Spinal cord (tissue), 10 donors: ENCODE measurements at places on chromosomes 7 and 10. TPM values are rescaled to one million over a fixed set of nuclear protein-coding genes. Genes with fewer than 3 reads are reported as not detected.

The SRGN gene
- 75.7 TPM for total RNA-seq

The NRBF2 gene
- total RNA-seq, result 20.2 TPM

The ADCYAP1R1 gene
- 68.2 TPM for total RNA-seq

The SLC13A4 gene
- 50.2 TPM for total RNA-seq

The NPC1L1 gene
- total RNA-seq, result 0.10 TPM

The MMD2 gene
- total RNA-seq, result 7.1 TPM

The IFIT2 gene
- 14.6 TPM for total RNA-seq

The SPDYE11 gene
- 0.10 TPM for total RNA-seq

The UNC5B gene
- 10.7 TPM for total RNA-seq

The EBLN1 gene
- total RNA-seq, result not detected

The PNLIP gene
- total RNA-seq, result 0.20 TPM

DNA sequence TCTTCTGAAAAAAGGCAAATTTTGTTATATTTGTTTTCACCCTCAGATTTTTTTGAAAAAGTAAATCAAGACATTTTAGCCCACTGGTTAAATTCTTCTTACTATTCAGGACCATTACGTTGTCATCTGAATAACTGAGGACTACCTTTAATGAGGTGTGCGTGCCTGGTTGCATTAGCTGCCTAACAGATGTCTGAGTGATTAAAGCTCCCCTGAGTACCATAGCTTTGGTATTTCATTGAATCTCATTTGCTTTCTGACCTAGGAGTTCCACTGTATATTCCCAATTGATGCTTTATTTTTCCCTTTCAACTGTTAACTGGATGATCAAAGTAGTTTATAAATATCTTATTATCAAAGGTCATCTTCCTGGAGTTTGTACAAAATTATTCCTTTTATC lies 410.0 kb upstream of the SEMA3D start:
- no peak for DNase-seq

DNA sequence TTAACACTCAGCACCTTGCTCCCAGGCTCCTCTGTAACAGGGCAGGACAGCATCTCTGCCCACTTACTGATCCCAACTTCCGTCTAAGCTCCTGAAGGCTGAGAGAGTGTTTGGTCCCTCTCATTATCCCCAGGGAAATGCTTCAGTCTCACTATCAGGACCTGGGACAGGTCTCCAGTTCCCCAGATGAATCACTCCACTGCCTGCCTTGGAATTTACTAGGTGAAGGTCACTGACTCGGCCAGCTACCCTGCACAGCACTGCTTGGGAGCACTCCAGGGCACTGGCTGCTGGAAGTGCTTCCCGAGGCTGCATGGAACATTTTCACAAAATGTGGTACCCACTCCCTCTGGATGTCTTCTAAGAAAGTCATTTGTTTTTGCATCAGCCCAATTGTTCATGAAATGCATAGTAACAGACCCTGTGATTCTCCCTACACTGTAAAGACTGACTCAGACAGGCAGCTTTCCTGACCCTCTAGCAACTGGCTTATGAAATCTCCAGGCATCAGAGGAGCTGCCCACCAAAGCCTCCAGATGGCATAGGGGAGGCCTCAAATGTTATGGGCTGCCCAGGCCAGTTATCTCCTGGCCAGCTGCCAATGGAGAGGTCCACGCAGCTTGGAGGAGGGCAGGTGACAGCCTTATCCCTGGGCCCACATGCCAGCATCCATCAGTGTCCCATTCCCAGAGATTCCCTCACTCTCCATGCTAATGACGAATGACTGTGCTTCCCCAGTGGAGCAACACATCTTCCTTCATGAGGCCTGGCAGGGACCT lies 89.1 kb downstream of the GFRA1 start:
- DNase-seq, result no peak

DNA sequence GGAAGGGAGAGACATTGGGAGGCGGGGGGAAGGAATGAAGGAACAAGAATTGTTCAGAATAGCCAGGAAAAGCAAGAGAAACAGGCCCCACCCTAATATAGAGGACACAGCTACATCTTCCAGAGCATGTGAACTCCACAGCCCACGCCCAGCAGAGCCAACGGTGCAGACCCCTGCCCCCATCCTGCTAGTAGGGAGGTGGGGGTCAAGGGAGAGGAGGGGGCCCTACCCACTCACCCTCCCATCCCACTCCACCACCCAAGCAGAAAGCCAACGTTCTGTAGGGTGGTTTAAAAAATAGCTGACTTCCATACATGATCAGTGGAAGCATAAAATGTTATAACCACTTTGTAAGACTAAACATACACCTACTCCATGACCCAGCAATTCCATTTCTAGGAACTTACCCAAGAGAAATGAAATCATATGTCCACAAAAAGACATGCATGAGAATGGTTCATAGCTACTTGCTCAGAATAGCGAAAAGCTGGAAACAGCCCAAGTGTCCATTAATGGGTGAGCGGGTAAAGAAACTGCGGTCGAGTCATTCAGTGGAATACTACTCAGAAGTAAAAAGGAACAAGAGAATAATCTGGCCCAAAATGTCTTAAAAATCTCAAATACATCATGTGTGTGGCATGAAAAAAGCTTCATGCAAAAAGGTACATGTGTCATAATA lies 31.8 kb downstream of the CTBP2 start:
- DNase-seq, result no peak

- no peak for DNase-seq
Measured at GRCh38 chr7:40105879-40106473, 28.4 kb downstream of the MPLKIP start.

DNA sequence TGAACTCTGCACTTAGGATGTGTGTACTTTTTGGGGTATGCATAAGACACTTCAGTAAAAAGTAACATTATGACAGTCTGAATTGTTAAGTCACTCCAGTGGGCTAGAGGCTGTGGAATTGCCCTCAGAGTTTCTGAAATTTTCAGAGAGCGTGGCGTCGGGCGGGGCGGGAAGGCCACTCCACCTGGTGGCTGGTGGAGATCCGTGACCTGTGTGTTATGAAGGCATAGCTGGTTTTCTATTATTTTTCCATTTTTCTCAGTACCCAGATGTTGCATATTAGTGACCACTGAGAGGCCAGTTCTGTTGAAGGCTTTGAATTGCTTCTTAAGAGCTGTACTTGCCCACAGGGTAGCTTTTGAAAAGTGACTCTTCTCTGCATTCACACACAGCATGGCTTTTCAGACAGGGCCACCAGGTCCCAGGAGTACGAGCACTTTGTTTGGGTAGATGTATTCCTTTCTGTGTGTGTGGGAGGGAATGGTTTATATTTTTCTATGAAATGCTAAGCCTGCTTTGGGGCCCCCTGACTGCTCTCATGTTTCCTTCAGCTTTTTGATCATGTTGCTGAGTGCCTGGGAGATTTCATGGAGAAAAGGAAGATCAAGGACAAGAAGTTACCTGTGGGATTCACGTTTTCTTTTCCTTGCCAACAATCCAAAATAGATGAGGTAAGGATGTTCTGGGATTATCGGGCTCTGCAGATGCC lies 52.3 kb downstream of the TACR2 start:
- no peak for DNase-seq

- no peak for DNase-seq
Measured at GRCh38 chr10:88386204-88386788, 196.8 kb downstream of the RNLS start.

DNA sequence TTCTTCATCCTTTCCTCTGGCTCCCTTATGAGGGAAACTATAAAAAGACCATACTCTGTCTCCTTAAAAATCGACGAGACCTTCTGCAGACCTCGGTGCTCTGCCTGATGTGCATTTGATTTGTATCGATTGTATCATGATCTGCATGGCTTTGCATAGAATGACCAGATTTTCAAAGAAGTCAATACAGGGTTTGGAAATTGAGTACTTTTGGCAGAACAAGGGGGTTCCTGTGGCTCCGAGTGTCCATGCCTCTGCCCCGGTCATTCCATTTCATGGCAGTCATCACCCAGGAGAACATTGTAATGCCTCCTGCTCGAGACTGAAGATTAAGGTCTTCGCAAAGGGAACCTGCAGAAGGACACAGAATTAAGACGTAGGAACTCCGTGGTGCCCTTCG lies 685 bp downstream of the CASP2 start:
- no peak for DNase-seq

DNA sequence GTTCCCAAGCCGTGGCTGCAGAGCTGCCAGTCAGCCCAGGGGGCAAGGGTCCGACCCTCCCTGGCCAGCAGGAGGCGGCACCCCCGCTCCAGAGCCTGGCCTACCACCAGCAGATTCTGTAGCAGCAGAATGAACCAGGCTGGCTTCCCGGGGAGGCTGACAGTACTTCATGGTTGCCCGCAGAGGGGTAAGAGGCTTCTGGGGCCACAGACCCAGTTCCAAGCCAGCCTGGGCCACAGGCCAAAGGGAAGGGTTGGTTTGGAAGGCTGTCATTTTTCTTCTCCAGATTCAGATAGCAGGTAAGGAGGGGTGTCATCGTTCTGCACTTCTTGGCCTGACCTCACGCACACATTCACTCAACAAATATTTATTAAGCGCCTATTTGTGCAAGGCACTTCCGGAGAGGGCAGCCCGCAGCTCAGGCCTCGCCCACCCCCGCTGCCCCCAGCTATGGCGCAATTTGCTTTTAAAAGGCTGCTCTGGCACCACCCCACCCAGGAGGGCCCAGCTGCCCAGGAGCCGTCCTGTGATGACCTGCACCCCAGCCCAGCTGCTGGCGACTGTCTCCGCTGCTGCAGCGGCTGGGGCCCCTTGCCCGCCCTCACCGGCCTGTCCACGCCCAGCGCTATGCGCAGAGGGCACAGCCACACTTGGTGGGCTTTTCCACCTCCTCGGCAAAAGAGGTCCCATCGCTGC lies 168.5 kb downstream of the LCOR start:
- DNase-seq, result no peak

- DNase-seq, result no peak
Measured at GRCh38 chr10:65291286-65291685, 1634.5 kb upstream of the LRRTM3 start.

- DNase-seq, result no peak
Measured at GRCh38 chr10:85611093-85611740, 755.4 kb downstream of the GRID1 start.

DNA sequence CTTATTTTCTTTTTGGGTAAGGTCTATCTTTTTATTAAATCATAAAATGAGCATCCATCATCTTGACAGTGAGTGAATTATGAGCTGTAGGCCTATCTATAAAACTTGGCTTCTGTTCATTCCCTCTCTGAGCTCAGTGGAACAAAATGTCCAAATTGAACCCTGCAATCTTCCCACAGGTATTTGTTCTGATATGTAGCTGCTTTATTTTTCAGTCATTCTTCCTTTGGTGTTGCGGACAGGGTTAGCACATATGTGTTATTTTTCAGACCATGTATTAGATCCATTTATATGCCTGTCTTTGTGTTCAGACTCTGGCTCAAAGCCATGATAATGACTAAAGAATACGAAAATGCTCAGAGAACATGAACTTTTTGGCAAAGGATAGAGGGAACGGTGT lies 201.6 kb upstream of the KIAA1217 start:
- no peak for DNase-seq

GRCh38 chr7:51543801-51544553 lies 227.4 kb upstream of the COBL start:
- DNase-seq, result no peak

DNA sequence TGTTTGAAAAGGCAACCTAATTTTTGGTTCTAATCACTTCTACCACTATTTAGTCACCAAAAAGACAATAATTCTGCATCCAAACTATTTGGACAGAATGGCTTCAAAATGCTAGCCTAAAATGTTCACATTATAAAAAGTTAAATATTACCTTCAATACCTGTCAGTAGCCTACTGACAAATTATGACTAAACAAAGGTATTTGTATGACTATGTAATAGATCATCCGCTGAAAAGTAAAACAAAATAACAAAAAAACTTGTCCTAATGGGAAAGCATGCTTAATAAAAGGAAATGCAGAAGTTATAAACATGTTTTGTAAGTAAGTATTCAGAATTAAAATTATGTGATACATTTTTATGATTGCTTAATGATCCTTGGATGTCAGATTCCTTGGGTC lies 36.6 kb downstream of the CD36 start:
- DNase-seq, result no peak

GRCh38 chr10:129042776-129043595 lies 424.1 kb upstream of the MGMT start:
- DNase-seq, result no peak

- no peak for DNase-seq
Measured at GRCh38 chr10:16765509-16766375, 51.5 kb downstream of the RSU1 start.

DNA sequence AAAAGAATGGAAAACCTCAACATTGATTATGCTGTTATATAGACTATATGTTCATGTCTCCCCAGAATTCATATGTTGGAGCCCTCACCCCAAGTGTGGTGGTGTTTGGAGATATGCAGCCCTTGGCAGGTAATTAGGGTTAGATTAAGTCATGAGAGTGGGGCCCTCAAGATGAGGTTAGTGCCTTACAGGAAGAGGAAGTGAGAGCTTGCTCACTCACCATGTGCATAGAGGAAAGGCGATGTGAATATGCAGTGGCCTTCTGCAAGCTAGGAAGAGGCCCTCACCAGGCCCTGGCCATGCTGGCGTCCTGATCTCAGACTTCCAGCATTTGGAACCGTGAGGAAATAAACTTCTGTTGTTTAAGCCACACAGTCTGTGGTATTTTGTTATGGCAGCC lies 14.8 kb downstream of the ZNF33A start:
- no peak for DNase-seq

GRCh38 chr7:142172932-142173331 lies 61.4 kb downstream of the MGAM2 start:
- no peak for DNase-seq

GRCh38 chr7:150524018-150524417 lies 9.3 kb downstream of the GIMAP7 start:
- no peak for DNase-seq

DNA sequence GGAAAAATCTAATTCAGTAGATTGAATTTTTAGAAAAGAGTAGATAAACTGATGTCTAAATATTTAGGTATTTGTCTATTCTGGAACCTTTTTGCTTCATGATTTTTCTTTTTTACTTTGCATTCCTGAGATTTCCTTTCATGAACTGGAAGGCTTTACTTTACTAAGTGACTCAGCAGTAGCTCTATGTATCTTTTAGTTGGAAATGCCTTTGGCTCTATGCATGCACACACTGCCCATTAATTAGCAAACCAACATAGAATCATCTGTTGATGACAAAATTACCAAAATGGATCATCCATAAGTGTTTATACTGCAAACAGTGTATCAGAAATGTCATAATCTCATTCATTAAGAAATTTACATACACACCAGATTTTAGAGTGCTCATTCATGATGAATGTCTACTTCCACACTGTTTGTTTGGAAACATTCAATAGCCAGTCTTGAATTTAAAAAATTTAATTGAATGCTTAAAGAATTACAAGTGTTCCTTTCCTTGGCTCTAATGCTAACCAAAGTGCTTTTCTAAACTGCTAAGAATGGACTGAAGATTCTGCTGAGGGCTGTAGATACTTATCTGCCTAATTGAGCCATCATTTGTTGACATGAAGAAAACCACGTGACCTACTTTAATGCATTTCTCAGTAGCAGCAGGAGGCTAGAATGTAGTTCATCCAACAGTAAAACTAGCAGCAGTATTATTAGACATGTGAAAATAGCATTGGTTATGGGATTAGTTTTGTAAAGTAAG lies 282.0 kb downstream of the ADK start:
- no peak for DNase-seq

DNA sequence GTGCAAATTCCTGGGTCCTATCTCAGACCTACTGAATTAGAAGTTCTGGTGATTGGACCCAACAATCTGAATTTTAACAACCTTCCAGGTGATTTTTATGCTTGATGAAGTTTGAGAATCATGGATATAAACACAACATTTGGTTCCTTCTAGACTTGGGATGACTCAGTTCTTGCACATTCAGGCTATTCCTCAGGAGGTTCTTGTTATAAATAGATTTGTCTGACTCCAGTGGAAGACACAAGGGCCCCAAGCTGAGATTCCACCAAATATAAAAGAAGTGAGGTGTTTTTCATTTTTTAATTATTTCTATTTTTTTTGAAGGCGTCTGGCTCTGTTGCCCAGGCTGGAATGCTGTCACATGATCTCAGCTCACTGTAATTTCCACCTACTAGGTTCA lies 9.4 kb upstream of the TAS2R16 start:
- DNase-seq, result no peak
